Vagina (tissue), 2 donors: ENCODE measurements at places on chromosomes 7 and 10.

DNA sequence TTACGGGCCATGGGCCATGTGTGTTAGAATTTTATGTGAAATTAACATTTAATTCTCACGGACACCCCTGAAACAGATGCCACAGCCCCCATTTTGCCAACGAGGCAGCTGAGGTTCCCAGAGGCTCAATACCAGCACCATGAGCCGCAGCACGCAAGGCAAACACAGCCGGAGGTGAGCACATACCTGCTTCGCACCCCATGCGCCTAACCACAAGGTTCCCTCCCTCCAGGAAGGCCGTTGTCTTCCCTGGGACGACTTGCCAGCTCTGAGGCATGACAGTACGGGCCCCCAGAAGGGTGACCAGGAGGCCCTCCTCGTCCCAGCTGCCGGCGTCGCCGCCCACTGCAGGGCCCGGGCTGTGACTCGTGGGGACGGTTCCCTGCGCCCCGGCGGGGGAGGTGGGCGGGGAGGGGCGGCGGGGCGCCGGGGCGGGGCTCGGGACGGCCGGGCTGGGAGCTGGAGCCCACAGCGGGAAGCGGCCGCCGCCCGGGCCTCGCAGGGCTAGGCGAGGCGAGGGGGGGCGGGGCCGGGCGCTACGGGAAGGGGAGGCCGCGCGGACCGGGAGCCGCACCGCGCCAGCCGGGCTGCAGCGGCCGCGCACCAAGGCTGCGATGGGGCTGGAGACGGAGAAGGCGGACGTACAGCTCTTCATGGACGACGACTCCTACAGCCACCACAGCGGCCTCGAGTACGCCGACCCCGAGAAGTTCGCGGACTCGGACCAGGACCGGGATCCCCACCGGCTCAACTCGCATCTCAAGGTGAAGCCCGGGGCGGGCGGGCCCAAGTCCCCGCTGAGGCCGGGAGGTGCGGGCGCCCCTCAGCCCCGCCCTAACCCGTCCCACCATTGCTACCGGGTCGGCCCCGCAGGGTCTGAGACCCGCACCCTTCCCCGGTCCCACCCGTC, at the start of gene CAV2:
CAV2 (plus strand) TSS at position 571 of the 910 bp plus-strand sequence; CDS start at position 615, 44 bp downstream.
- DNase-seq: no peak
- peaks cover 41% of the 10 kb centered on the region for H3K4me1 ChIP-seq
- no peaks in the 10 kb centered on the region for H3K27me3 ChIP-seq
- H3K4me3 ChIP-seq: peak within 1 kb of the TSS; percentile 73
- H3K36me3 ChIP-seq: no peaks in the 10 kb centered on the region

- no peak for DNase-seq
- no peak overlapping the region for H3K27ac ChIP-seq
- no peaks in the 10 kb centered on the region for H3K27me3 ChIP-seq
- no peak overlapping the region for H3K4me3 ChIP-seq
Measured at GRCh38 chr10:24579906-24580305, 143.8 kb downstream of the ARHGAP21 start.

DNA sequence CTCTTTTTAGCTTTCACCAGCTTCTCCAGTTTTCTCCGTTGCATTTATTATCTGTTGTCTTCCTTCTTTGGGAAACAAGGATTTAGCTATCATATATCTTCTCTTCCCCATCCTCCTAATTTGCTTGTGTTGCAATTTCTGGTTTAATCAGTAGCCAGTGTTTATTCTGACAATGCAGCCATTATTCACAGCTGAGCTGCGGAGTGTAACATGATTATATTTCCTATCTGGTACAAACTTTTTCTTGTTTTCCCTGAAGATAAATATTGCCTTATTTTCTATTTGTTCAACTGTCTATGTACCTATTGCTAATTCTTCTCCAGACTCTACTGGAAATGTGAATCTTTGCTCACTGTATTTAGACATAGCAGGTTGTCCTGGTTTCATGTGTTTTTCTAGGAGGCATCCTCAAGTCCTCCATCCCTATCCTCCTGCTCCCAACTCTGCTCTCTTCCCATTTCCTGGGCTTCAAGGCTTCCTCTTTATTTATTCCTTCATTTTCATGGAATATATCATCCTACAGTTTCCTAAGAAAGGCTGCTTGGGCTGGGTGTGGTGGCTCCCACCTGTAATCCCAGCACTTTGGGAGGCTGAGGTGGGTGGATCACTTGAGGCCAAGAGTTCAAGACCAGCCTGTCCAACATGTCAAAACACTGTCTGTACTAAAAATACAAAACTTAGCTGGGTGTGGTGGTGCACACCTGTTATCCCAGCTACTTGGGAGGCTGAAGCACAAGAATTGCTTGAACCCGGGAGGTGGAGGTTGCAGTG, 72.4 kb upstream of the KDM7A start:
- H3K27me3 ChIP-seq: no peaks in the 10 kb centered on the region
- H3K4me1 ChIP-seq: peaks cover 7% of the 10 kb centered on the region
- H3K36me3 ChIP-seq: no peaks in the 10 kb centered on the region
- no peak for DNase-seq

DNA sequence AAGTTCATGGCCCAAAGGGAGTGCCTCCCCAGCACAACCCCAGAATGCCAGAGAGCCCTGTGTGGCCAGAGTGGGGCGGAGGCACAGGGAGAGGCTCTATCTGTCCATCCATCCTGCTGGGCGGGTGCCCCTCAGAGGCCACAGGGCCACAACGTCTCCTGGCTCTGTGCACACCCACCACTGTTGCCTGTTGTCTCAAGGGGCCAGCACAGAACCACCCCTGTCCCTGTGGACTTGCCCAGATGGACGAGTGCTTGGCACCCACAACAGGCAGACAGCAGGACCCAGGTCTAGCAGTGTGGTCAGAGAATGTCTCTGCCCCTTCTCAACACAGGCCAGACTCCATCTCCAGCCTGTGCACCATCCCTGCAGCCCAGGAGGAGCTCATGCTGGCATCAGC, 92.8 kb downstream of the PAXIP1 start:
- H3K4me1 ChIP-seq: peaks cover 12% of the 10 kb centered on the region
- no peaks in the 10 kb centered on the region for H3K36me3 ChIP-seq
- no peak overlapping the region for H3K4me3 ChIP-seq
- no peak overlapping the region for H3K27ac ChIP-seq

DNA sequence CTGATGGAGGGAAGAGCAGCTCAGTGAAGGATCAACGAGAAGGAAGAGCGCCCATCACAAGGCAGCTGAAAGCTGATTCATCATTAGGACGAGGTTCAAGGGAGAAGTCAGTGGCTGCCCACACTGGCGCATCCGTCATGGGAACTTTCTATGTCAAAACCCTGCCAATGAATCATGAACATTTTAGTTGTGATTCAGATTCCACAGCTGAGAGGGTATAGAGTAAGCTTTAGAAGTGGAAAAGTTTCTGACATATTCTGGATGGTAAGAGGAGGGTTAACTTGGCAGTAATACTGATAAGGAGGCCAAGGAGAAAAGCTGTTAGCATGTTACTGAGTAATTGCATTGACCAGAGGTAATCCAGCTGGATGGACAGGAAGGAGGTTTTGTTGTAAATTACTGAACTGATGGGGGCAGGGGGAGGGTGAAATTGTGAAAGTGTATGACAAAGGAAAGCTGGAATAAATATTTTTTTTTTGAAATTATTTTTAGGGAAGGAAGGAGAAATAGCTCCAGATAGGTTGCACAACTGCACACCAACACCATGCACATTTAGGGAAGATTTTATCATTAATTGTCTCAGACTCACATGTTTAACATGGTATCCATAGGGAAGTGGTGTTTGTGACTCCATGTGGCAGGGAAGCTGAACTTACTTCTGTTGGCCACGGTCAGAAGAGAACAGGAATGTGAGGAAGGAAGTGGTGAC, 78.3 kb upstream of the NRP1 start:
- DNase-seq: no peak
- no peak overlapping the region for H3K4me3 ChIP-seq
- H3K36me3 ChIP-seq: no peaks in the 10 kb centered on the region
- H3K27ac ChIP-seq: no peak overlapping the region

- no peaks in the 10 kb centered on the region for H3K27me3 ChIP-seq
- no peak overlapping the region for H3K27ac ChIP-seq
- no peaks in the 10 kb centered on the region for H3K4me1 ChIP-seq
- no peak overlapping the region for H3K4me3 ChIP-seq
Measured at GRCh38 chr7:107838816-107839565, 36.0 kb upstream of the SLC26A3 start.

- no peak overlapping the region for H3K27ac ChIP-seq
- no peaks in the 10 kb centered on the region for H3K36me3 ChIP-seq
- no peak overlapping the region for H3K4me3 ChIP-seq
- H3K4me1 ChIP-seq: peaks cover 55% of the 10 kb centered on the region
- no peaks in the 10 kb centered on the region for H3K27me3 ChIP-seq
Measured at GRCh38 chr7:151431281-151431767, 8.6 kb downstream of the CRYGN start.

DNA sequence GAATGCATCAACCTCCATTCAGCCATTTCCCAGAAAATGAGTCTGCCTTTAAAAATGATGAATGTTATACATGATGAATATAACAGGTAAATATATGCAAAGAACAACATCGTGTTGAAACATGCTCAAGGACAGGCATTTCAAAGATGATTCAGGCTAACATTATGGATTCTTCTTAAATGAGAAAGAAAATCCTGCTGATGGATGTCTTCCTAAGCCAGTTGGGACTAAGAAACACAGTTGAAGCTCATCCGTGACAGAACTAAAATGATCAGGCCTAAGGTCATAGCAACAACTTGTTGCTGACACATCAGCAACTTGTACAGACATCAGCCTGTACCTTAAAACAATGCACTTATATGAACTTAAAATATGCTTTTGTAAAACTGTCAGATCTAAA, 267.9 kb downstream of the MAGI2 start:
- DNase-seq: no peak
- H3K27me3 ChIP-seq: no peaks in the 10 kb centered on the region
- H3K4me1 ChIP-seq: no peaks in the 10 kb centered on the region
- H3K4me3 ChIP-seq: no peak overlapping the region
- no peaks in the 10 kb centered on the region for H3K36me3 ChIP-seq

DNA sequence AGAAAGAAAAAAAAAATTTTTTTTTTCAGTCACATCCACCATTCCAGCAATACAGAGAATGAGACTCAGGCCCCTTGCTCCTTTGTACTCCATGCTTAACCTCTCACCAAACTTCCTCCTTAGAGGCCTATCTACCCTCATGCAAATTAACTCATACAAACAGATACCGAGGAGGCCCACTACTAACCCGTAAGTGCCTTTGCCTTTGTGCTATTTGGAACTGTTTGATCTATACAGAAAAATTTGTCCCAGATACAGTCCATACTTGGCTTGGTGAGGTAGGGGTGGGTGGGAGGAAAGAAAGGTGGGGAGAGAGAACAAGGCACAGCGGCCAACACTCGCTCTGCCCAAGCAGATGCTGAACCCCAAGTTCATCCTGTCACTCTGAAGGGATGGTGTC, 87.8 kb upstream of the DUSP5 start:
- no peak for DNase-seq
- H3K36me3 ChIP-seq: no peaks in the 10 kb centered on the region
- peaks cover 16% of the 10 kb centered on the region for H3K4me1 ChIP-seq
- no peak overlapping the region for H3K27ac ChIP-seq
- H3K27me3 ChIP-seq: no peaks in the 10 kb centered on the region
- H3K4me3 ChIP-seq: no peak overlapping the region

- no peaks in the 10 kb centered on the region for H3K4me1 ChIP-seq
- H3K4me3 ChIP-seq: no peak overlapping the region
Measured at GRCh38 chr10:35852721-35853120, 210.6 kb upstream of the FZD8 start.

DNA sequence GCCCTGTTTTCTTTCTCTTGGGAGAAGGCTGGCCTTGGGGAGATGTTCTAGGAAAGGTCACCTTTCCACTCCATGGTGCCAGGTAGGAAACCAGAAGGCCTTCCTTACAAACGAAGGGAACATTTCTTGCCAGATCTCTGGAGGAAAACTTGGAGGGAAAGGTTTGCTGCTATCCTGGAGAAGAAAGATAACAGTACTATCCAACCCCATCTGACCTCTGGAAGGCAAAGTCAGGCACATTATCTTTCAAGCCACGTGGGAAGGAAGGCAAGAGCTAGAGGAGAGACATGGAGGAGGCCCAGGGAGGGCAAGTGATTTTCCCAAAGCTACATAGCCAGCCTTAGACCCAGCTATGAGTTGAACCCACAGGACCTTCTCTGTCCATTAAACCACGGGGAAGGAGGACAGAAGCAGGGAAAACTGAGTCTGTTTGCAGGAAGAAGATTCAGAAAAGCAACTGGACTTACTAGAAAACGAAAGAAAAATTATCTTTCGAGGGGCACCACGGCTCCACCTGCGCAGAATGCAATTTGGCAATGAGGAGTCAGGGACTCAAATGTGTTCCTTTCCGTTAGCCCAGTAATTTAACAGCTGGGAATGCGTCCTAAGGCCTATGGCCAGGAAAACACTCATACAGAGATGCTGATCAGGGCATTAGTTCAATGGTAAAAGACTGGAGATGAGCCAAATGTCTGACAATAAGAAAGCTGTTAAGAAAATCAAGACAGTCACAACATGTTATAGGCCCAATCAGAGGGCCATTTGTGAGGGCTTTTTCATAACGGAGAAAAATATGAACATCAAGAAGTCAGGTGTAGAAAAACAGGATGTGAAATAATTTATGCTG, 32.0 kb upstream of the PSAP start:
- no peak overlapping the region for H3K27ac ChIP-seq
- no peak for DNase-seq
- H3K36me3 ChIP-seq: no peaks in the 10 kb centered on the region
- no peaks in the 10 kb centered on the region for H3K27me3 ChIP-seq

- no peaks in the 10 kb centered on the region for H3K27me3 ChIP-seq
- H3K4me1 ChIP-seq: peaks cover 85% of the 10 kb centered on the region
- DNase-seq: no peak
- H3K36me3 ChIP-seq: no peaks in the 10 kb centered on the region
- H3K4me3 ChIP-seq: no peak overlapping the region
- peak overlapping the region; percentile 83 for H3K27ac ChIP-seq
Measured at GRCh38 chr7:5689716-5690115, 91.7 kb downstream of the RNF216 start.

DNA sequence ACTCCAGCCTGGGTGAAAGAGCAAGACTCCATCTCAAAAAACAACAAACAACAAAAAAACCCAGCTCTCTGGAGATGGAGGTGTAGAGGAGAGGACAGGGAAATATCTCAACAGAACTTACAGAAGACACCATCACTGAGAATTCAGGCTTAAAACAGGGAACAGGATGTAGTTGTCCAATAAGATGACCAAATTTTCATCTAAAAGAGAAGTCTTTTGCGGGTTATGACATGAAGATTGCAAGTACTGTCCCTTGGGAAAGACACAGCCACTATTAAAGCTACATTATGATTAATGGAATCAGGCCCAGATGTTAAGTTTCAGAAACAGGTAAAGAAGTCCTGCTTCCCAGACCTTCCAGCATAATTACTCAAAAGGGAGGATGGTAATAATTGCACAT, 235.2 kb upstream of the NRP1 start:
- no peak overlapping the region for H3K27ac ChIP-seq
- no peaks in the 10 kb centered on the region for H3K36me3 ChIP-seq
- DNase-seq: no peak
- no peaks in the 10 kb centered on the region for H3K27me3 ChIP-seq
- no peak overlapping the region for H3K4me3 ChIP-seq

- no peak overlapping the region for H3K27ac ChIP-seq
- no peaks in the 10 kb centered on the region for H3K36me3 ChIP-seq
- DNase-seq: no peak
- no peak overlapping the region for H3K4me3 ChIP-seq
- no peaks in the 10 kb centered on the region for H3K4me1 ChIP-seq
Measured at GRCh38 chr7:95621404-95621803, 25.1 kb upstream of the PDK4 start.
